Activated gamma-delta T cell treated with anti-CD3 and anti-CD28 coated beads, Interleukin-2, amount 50 U/mL, for 16 hours (primary cell): ENCODE measurements at places on chromosomes 12 and 14.
A peak's percentile ranks its signal among the peaks of the same experiment; 100 is the strongest.

GRCh38 chr12:7959701-7960121, 23.7 kb upstream of the SLC2A3 start:
- peak; percentile 34 for DNase-seq

DNA sequence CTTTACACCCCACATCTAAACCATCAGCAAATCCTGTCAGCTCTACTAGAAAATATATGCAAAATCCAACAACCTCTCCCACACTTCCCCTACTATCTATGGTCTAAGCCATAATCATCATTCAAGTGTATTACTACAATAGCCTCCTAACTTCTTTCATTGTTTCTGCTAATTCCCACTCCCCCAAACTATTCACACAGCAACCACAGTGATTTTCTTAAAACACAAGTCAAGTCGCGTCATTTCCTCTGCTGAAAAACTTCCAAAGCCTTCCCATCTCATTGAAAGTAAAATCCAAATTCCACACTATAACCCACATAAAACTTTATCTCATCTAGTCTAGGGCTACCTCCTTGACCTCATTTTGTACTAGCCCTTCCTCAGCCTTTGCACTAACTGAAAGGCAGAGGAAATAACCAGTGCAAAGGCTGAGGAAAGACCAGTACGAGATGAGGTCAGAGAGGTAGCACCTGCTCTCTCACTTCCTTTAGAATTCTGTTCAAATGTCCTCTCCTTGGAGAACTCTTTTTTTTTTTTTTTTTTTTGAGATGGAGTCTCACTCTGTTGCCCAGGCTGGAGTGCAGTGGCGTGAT, 65.5 kb upstream of the MDM1 start:
- no peak for DNase-seq

DNA sequence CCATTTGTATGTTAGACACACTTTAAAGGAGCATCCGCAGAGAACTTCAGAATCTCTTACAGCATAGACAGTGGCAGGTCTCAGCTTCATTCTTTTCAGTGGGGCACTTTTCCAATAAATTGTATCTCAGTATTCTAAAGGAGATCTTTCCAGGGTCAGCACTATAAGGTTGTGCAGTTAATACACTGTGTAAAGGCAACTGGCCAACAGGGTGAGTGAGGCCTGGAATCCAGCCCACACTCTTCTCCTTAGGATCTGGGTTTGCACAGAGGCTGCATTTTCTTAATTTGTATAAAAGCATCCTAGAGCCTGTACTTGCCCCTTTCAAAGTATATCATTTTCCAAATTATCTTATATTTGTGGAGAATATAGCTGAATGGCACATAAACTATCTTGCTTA, 94.2 kb downstream of the MYF5 start:
- DNase-seq, result no peak

DNA sequence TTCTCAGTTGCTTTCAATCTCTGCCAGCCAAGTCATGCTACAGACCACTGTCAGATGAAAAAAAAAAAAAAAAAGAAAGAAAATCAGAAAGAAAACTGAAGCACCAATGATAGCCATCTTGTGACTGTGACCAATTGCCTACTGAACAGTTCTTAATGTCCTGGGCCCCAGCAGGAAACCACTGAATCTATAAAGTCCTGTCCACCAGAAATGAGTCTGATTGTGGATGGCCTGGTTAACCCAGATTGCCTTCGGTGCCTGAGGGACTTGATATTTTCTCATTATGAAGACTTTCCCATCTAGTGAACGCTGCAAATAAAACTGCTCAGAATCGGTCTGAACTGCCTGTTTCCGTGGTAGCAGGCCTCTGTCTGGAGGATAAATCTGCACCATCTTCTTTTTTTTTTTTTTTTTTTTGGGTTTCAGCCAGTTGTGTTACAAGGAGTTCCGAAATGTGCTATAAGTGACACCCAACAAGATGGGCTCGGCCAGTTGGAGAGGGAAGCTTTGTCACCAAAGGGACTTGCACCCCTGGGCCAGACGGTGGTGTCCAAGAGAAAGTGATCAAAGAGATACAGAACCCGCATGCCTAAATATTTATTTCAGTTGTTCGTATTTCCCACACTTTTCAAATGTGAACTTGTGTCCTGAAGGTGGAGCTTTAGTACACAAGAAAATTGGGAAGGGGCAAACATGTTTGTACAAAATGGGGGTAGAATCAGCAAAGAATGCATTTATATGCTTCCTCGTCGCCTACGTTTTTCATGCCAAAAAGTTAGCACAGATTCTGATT, 3.0 kb upstream of the PLXNC1 start:
- DNase-seq, result no peak

- no peak for DNase-seq
Measured at GRCh38 chr12:115149685-115150378, 465.9 kb upstream of the TBX3 start.

- no peak for DNase-seq
Measured at GRCh38 chr14:95314609-95315008, 5.1 kb downstream of the CLMN start.

- no peak for DNase-seq
Measured at GRCh38 chr14:95382747-95383146, 63.0 kb upstream of the CLMN start.

GRCh38 chr12:122228092-122228491, 2.2 kb upstream of the DIABLO start:
- DNase-seq, result no peak

GRCh38 chr12:75661908-75662307, 150.5 kb upstream of the KRR1 start:
- DNase-seq, result no peak

DNA sequence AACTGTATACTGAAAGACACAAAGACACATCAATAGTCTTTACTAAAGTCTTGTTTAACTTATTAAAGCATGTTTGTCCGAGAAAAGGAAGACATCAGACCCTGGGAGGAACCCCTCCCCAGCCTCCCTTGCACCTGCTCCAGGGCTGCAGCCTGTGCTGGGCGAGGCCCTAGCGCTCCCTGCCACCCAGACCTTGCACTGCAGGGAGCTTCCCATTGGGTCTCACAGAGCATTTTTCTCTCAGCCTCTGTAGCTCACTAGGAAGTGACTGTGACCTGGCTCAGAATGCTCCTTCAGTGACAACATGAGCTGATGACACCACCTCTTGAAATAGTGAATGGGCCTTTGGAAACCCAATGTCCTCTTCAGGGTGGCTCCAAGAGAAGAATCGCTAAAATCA, 461.2 kb downstream of the TMEM121 start:
- no peak for DNase-seq

GRCh38 chr12:31928246-31929026, 30.8 kb upstream of the RESF1 start:
- no peak for DNase-seq

- peak; percentile 55 for DNase-seq
Measured at GRCh38 chr14:77043177-77043983, 14.9 kb upstream of the IRF2BPL start.

- no peak for DNase-seq
Measured at GRCh38 chr12:91951571-91951970, 194.1 kb downstream of the BTG1 start.

DNA sequence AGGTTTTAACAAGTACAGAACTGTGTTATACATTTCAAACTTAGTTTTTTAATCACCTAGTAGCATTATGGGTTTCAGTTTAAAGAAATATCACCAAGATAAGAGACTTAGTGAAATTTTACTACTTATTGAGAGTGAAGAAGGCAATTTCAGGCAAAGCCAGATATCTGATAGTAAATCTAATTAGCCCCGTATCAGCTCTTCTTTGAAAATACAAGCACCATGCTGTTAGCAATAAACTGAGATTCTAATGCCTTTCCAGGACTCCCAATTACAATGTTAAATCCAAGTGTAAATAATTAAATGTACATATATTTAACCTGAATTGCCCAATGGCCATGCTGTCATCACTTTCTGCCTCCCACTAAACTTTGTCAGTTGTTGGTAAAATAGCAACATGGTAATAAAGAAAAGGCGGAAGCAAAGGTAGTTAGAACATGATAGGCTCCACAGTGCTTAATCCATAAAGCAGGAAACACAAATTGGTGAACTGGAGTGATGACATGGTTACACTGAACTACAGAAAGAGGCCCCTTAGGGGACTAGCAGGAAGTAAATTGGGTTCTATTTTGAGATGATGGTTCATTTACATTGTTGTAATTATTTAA, 646.1 kb downstream of the C12orf50 start:
- DNase-seq, result no peak

GRCh38 chr12:116287842-116288301, 10.4 kb upstream of the MED13L start:
- no peak for DNase-seq

- DNase-seq, result no peak
Measured at GRCh38 chr12:40522837-40523236, 169.4 kb upstream of the CNTN1 start.

- DNase-seq, result no peak
Measured at GRCh38 chr12:108418164-108418890, 79.2 kb upstream of the CMKLR1 start.

DNA sequence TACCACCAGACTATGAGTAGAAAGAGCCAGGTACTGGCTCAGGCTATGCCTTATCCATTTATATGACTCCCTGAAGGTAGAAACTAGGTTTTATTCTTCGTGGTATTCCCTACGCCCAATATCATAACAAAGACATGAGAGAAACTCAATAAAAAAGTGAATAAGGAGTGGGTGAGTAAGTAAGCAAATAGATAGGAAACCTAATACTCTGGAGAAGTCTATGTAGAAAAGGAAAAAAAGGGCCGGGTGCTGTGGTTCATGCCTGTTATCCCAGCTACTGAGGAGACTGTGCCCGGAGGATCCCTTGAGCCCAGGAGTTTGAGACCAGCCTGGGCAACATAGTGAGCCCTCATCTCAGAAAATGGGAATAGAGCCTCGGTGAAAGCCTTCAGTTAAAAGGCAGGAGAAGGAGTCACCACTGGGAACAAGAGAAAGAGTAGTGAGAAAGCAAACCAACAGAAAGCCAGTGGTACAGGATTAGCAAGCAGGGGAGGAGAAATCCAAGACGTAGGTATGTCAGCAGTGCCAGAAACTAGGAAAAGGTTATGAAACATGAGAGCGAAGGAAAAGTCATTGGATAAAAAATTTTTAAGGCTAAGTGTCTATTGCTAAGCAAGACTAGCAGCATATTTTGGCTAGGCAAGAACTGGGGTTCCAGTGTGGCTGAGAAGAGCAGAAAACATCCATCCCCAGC, 6.0 kb upstream of the OR6J1 start:
- DNase-seq, result no peak
